ENCODE measurements at places on chromosomes 4 and X. TPM values are rescaled to one million over a fixed set of nuclear protein-coding genes. Genes with fewer than 3 reads are reported as not detected.

DNA sequence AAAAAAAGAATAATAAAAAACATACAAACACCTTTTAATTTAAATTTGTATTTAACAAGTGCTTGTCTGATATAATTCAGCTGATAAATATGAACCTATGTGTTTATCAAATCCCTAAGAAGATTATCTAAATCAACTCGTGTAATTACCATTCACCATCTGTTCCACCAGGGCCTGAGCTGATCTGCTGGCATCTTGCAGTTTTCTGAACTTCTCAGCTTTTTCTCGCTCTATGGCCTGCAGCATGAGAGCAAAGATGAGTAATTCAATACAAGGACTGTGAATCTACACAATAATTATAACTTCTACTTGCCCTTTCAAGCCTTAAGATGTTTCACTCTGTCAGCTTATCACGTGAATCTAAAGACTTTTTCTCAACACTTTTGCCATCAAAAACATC lies 709.7 kb downstream of the DMD start:
- DNase-seq: no peak

DNA sequence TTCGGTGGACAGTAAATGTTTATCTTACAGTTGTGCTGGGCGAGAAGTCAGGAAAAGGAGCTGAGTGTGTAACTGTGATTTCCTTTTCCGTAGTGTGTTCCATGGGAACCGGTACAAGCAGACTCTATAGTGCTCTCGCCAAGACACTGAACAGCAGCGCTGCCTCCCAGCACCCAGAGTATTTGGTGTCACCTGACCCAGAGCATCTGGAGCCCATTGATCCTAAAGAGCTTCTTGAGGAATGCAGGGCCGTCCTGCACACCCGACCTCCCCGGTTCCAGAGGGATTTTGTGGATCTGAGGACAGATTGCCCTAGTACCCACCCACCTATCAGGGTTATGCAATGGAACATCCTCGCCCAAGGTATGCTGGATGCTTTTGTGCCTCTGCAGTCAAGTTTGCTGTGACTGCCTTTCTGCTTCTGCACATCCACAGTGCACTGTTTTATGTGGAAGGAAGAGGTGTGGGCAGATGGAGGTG lies 27.4 kb downstream of the NOCT start:
- no peak for DNase-seq

GRCh38 chr4:168604496-168605373 lies 107.9 kb downstream of the PALLD start:
- peak; percentile 22 for DNase-seq

DNA sequence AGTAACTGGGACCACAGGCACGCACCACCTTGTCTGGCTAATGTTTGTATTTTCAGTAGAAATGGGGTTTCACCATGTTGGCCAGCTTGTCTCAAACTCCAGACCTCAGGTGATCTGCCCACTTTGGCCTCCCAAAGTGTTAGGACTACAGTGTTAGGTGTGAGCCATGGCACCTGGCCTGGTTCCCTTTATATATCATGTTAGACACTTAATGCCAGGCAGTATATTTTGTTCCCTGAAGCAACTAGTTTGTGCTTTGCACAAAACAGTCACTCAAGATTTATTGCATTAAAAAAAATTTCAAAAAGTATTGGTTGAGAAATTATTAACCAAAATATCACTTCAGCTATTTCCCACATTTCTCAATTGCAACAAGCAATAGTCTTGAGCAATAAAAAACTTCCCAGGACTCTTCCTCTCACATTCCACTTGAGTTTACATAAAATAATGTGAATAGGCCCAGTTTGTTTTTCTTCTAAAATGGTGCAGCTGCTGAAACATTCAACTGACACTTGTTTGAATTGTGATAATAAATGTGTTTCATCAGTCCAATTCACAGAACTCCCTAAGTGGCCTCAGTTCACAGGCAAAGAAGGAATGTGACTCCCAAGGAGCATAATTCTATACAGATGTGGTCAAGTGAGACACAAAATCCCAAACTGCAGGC lies 22.7 kb downstream of the CXCL1 start:
- DNase-seq: peak; percentile 39

- DNase-seq: no peak
These were observed 19.9 kb downstream of the ABCG2 start for GRCh38 chr4:88138561-88138960.

DNA sequence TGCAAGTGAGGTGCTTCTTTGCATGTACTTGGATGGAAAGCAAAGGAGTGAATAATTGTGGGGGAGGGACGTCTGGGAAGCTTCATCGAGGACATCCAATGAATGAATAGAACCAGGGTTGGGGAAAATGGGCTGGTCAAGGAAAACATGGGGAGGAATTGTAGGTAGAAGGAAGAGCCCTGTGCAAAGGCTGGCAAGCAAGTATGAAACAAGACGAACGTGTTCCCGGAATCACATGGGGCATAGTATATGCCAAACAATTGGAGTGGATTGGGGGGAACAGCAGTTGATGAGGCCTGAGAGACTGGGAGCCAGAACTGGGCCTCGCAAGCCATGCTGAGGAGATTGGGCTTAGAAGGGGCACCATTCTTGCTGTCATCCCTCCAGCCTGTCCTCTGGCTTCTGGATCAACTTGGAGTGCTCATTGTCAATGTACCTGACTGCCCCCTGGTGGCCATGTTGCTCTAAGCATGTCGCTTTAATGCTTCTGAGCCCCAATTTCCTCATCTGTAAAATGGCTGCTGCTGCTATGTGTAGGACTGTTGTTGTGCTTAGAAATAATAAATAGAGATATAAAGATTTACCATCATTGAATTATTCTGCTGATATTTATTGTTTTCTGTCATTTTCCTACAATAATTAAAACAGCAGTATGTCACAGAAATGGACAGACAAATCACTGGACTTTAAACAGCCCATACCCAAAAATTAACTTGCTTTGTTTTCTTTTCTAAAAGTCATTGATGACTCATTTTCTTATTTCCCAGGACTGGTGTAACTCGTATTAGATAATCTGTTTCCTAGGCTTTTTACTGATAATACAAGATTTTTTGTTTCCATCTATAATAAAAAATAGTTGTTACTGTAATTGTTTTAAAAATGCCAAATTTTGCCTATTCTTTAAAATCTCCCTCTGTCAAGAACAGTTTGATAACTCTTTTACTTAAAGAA lies 66.4 kb downstream of the JADE3 start:
- DNase-seq: peak; percentile 33

- DNase-seq: no peak
These were observed 71.6 kb upstream of the MAB21L2 start for GRCh38 chr4:150510176-150510865.

- DNase-seq: no peak
These were observed 8.8 kb upstream of the TLL1 start for GRCh38 chr4:165864271-165864670.

- DNase-seq: no peak
These were observed 168.1 kb downstream of the VSIG4 start for GRCh38 chrX:65871671-65872311.

The DRD5 gene
- not detected for total RNA-seq

The MAGEA10 gene
- not detected for total RNA-seq
